Smooth muscle cell of the pulmonary artery (primary cell): ENCODE measurements at places on chromosomes 4 and X. TPM values are rescaled to one million over a fixed set of nuclear protein-coding genes. Genes with fewer than 3 reads are reported as not detected.

The CDX4 gene
- total RNA-seq = not detected in 2 replicates

The TRIM61 gene
- 0.99 and 3.0 TPM in 2 replicates for total RNA-seq

The MAML3 gene
- total RNA-seq = 1.7 and 3.0 TPM in 2 replicates

The ENPEP gene
- total RNA-seq = 0.43 and 4.7 TPM in 2 replicates

The ODAPH gene
- total RNA-seq = not detected in 2 replicates

The GPR50 gene
- not detected in 2 replicates for total RNA-seq

The MGST2 gene
- total RNA-seq = 5.2 and 12.1 TPM in 2 replicates
